ENCODE measurements at places on chromosomes 16 and 17.
A peak's percentile ranks its signal among the peaks of the same experiment; 100 is the strongest.

DNA sequence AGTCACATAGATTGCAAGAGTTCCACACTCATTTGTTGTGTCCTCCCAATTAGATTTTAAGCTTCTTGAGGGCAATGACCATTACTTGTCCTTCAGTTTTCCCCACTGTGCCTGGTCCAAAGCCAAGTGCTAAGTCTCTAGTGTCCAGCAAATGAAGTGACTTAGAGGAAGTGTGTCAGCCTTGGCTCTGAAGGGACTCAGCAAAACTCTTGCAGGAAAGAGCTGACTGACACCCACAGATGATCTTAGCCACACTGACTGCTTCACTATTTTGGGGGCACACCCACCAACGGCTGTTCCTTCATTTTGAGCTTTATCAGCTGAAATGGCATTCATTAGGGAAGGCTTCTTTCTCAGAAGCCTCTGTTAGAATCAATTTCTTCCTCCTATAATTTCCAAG is 358.1 kb downstream of the UTP18 start:
- DNase-seq = no peak

GRCh38 chr17:82282239-82283207 is 9.0 kb upstream of the CSNK1D start:
- DNase-seq = no peak

- peak; percentile 96 for DNase-seq
Observed at GRCh38 chr17:73311781-73312641, at the start of gene CDC42EP4. Gene CDC42EP4 (minus strand): TSS chr17:73312001. CDS start chr17:73286500, 25,501 bp downstream.

DNA sequence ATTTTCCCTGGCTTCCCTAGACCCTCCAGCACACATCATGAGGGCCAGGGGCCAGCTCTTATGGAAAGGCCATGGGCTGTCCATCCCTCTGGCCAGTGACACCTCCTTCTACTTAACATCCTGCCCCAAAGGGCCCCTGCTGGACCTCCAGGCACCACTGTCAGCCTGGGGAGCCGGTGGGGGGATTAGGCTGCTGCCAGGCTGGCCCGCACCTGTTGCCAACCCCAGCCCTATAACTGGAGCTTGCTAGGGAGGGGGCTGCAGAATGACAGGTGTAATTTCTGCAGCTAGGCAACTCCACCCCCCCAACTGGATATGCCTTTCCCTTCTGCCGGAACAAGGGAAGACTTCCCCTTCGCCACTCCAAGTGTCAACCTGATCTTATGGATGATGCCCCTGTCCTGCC is 12.5 kb downstream of the RARA start:
- DNase-seq = no peak

DNA sequence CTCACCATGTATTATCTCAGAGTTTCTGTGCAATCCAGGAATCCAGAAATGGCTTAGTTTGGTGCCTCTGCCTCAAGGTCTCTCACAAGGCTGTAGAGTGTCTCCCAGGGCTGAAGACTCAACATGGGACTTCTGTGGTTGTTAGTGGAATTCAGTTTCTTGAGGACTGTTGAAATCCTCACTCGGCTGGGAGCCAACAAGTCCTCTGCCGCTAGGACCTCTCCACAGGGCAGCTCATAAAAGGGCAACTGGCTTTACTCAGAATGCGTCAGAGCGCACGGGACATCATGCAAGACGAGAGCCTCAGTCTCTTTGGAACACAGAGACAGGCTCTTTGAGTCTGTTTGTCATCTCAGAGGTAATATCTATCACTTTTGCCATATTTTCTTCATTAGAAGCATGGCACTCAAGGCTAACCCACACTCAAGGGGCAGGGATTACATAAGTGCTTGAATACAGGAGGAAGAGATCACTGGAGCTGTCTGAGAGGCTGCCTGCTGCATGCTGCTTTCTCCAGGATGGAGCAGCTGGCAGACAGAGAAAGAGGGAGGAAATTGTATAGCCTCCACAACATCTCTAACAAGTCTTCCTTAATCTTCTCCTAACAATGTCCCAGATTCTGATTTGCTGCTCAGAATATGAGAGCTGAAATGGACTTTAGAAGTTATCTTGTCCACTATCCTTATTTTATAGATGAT is 97.5 kb upstream of the ASIC2 start:
- DNase-seq = peak; percentile 18

GRCh38 chr17:48429156-48429555 is 858 bp downstream of the SKAP1 start:
- no peak for DNase-seq

DNA sequence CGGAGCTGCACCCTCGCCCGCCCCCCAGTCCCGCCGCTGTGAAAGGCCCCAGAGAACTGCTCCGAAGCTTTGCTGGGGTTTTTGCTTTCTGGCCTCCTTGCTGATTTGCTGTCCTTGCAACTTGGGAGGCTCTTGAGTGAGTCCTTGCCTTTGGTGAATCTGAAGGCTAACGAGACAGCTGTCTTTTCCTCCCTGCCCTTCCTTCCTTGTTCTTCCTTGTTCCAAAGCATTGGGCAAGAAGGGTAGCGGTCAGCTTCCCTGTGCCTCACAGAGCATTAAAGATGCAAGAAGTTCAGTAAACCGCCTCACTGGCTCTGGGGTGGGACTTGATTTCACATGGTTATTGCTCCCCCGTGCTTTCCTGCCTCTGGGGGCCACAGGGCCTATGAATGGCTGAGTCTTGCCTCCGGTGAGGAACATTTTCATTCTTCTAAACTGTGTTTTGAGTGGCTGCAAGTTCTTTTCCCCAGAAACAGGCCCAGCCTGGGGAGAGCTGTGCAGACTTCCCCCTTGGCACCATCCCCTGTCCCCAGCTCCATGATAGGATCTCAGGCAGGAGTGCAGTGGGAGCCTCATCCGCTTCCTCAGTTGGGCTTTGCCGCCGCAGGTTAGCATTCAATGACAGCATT is 1.4 kb downstream of the YPEL2 start:
- peak; percentile 39 for DNase-seq

DNA sequence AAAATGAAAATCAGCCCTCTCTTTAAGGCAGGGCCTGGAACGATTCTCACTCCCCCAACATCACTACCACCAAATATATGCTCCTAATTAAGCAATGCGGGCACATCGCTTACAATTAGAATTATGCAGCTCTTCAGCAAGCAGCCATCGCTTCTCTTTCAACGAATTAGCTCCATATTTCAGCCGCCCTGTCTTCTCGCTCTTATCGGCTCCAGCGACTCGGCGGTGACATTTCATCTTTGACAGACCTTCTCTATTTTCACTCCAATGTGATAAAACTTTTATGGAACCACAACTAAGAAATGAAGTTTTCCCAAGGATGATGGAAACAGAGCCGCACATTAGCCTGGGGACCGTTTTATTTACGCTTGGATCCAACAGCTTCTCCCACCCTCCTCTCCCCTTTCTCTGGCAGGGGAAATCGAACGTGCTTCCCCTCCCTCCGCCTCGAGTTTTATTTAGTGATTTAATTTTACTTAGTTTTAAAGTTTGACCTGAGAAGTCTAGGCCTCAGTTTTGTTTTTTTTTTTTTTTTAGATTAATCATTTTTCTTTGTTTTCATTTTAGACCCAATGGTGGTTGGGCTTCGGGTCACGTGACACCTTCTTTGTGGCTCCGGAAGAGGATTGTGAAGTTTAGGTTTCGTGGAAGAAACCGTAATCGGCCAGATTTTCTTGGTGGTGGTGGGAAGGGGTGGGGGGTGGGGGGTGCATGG is 3.1 kb upstream of the HOXB2 start:
- DNase-seq = peak; percentile 64

DNA sequence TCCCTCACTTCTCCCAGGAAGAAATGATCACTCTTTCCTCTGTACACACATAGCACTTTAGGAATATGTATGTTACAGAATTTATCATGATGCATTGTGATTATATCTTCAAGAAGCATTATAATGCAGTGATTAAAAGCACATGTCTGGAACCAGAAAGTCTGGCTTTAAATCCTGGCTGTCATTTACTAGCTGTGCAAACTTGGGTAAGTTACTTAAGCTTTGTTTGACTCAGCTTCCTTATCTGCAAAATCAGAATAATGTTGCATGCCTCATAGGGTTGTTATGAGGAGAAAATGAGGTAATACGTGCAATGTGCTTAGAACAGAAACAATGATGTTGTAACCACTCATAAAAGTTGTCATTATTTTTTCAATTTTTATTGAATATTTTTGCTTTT is 156.3 kb upstream of the ZKSCAN2 start:
- no peak for DNase-seq

GRCh38 chr17:61635913-61636432 is 45.0 kb upstream of the NACA2 start:
- DNase-seq = peak; percentile 18

GRCh38 chr17:74807925-74808324 is 31.8 kb upstream of the NAT9 start:
- no peak for DNase-seq

GRCh38 chr17:82765371-82765770 is 13.5 kb downstream of the TBCD start:
- no peak for DNase-seq

DNA sequence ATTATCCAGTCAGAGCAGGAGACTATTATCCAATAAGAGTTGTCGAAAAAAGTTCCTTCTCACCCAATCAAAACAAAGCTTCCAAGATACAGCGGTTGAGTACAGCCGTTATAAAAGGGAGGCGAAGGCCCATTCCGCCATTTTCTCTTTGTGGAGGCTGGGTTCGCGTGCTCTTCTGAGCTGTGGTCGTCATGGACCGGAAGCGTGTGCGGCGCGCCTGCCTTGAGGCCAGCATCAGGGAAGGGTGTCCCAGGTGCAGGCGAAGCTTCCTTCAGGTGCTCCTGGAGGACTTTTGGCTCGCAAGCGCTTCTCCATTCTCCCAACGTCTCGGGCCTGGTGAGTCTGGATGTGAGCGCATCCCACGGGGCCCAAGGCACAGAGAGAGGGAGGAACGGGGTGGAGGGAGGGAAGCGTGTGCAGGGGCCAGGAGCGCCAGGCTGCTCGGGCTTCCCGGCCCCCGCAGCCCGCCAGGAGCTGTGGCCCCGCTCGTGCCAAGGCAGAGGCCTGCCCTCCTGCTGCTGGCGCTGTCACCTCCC is 99.2 kb downstream of the GOSR1 start:
- no peak for DNase-seq

GRCh38 chr17:39699818-39700147 is at the start of gene ERBB2:
Gene ERBB2 (plus strand): TSS chr17:39700064. CDS start chr17:39700239, 175 bp downstream.
- peak; percentile 91 for DNase-seq

GRCh38 chr16:20803192-20803560 is 3.1 kb downstream of the ERI2 start:
- DNase-seq = no peak

DNA sequence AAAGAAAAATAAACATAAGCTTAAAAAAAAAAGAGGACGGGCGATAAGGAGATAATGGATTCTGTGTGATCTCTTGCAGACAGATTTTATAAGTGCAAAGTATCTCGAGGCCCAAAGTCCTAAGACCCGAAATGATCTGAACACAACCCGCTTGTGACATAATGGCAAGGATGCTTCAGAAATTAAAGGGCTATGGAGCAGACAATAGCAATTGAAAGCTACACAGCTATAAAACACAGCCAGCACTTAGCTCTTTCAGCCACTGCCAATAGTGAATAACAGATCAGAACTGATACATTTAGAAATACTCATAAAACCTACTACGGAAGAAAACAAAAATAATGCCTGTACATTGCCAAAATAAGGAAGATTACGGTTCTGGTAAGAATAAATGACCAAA is 117.5 kb downstream of the ZFHX3 start:
- no peak for DNase-seq

- DNase-seq = no peak
Observed at GRCh38 chr16:3835089-3835602, 45.4 kb downstream of the CREBBP start.

DNA sequence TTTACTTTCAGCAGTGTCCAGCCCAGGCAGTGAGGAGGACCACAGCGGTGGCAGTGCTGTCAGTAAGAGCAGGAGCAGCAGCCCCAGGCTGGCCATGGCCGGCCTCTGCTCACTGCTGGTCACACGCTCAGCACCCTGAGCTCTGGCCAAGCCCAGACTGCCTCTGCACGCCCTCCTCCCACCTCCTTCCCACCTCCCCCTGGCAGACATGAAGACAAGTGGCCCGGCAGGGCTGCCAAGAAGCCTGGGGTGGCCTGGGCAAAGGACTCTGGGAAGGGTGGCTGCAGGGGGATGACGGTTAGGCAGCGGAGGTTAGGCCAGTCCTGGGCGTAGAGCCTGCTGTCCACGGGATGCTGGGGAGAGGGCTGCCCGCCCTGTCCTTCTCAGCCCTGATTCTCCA is at the start of gene C16orf89:
Gene C16orf89, minus strand, starts transcription at position 144 of the 400 bp plus-strand sequence. Its CDS starts 48 bp downstream, at position 96.
- DNase-seq = no peak

DNA sequence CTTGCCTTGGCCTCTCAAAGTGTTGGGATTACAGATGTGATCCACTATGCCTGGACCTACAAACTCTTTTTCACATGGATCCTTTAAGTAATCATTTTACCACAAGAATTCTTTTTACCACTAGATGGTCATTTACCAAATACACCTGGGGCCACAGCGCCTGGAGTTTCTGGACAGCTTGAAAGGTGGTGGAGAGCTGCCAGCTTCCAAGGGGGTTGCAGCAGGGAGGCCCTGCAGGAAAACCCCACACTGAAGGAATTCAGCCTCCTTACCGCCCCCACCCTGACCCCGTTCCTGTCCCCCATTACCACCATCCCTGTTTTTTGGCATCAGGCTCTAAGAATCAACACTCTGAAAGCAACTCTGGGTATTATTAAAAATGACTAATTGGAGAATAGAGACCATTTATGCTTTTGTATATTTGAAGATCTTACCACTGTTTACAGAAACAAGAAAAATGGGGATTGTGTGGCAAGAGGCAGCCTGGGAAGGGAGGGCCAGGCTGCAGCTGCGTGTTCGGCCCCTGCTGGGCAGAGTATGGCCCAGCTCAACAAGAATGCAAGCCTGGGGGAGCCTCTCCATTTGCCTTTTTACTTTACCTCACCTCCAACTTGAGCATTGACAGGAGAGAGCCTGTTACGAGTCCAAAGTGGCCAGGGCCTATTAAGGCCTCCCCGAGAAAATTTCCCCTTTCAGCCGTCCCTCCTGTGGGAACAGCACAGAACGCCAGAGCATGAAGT is 209.9 kb downstream of the ZFHX3 start:
- no peak for DNase-seq

DNA sequence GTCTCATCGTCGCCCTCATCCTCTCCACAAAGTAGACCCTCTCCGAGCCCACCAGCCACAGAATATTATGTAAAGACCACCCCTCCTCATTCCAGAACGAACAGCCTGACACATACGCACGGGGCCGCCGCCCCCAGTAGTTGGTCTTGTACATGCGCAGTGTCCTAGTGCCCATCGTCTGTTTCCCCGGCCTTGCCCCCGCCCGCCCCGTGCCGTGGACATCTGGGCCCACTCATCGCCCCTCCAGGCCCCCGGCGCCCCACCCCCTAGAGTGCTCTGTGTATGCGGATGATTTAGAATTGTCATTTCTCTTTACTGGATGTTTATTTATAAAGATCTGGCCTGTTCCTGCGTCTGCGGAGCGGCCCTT is 475 bp upstream of the AMDHD2 start:
- DNase-seq = no peak

- no peak for DNase-seq
Observed at GRCh38 chr16:17369421-17370222, 101.1 kb downstream of the XYLT1 start.

Measured in AG20443 (cell line).